Pancreas (tissue), 10 donors: ENCODE measurements at places on chromosomes 16 and 17.

- DNase-seq, result no peak
Observed at GRCh38 chr17:50458701-50459676, 9.7 kb downstream of the CHAD start.

DNA sequence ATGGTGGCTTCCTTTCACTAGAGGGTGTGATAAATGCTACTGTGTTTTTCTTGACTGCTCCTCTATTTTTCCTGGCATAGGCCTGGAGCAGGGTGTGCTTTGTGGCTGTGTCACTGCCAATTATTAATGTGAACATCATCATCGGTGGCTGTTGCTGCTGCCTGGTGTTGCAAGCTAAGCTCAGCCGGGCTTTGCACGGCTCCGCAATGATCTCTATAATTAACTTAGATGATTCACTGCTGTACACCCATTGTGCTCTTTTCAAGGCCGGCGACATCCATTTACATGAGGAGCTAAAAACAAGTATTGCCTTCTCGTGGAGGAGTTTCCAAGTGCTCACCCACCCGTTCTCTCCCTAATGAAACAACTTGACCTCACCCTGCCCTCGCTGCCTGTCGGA lies 160.1 kb upstream of the IRX3 start:
- DNase-seq, result no peak

- no peak for DNase-seq
Observed at GRCh38 chr17:21374441-21375161, 1.6 kb upstream of the KCNJ12 start.

DNA sequence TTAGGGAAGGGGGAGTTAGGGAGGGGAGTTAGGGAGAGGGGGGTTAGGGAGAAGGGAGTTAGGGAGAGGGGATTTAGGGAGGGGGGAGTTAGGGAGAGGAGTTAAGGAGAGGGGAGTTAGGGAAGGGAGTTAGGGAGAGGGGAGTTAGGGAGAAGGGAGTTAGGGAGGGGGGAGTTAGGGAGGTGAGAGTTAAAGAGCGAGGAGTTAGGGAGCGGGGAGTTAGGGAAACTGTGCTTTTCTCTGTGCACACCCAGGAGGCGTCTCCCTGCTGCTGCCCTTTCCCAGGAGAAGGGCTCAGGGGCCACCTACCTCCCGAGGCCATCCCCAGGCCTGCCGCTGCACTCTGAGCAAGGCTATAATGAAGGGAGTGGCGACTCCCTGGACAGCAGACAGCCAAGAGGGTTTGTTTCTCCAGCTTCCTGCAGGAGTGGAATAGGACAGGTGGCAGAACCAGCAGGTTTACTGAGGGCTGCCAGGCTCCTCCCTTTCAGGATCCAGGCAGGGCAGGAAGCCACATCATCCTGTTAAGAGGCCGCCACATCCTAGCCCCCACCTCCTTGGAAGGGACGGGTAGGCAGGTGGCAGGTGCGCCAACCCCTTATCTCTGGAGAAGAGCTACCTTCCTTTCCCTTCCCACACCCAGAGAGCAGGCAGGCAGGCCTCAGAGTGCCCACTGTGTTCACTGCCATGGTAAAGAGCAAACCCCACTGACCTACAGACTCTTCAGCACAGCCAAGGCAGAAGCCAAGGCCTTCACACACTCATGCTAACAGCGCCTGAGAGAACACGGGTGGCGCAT lies 4.3 kb downstream of the CANT1 start:
- DNase-seq, result peak; percentile 61

- DNase-seq, result no peak
Observed at GRCh38 chr16:57497121-57497520, 10.8 kb upstream of the DOK4 start.

DNA sequence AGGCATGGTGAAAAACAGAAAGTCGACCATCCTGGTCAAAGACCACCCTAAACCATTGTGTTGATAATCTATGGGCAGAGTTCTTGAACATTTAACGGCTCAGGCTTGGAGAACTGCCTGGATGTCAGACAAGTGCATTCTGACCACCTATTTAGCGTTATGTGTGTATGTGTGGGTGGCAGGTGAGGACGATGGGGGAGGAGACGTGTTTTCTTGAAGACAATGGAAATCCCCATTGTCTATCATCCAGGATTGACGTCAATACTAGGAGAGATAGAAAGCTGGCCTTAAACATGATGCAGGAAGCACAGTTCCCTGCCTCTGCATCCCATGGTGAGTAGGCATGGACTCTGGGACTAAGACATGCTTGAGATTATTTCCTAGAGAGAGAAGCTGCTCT lies 157.4 kb upstream of the MAF start:
- DNase-seq, result no peak

- DNase-seq, result no peak
Observed at GRCh38 chr17:41610965-41611640, 1.5 kb downstream of the KRT16 start.

- DNase-seq, result no peak
Observed at GRCh38 chr17:65062171-65062915, 5.8 kb upstream of the GNA13 start.

DNA sequence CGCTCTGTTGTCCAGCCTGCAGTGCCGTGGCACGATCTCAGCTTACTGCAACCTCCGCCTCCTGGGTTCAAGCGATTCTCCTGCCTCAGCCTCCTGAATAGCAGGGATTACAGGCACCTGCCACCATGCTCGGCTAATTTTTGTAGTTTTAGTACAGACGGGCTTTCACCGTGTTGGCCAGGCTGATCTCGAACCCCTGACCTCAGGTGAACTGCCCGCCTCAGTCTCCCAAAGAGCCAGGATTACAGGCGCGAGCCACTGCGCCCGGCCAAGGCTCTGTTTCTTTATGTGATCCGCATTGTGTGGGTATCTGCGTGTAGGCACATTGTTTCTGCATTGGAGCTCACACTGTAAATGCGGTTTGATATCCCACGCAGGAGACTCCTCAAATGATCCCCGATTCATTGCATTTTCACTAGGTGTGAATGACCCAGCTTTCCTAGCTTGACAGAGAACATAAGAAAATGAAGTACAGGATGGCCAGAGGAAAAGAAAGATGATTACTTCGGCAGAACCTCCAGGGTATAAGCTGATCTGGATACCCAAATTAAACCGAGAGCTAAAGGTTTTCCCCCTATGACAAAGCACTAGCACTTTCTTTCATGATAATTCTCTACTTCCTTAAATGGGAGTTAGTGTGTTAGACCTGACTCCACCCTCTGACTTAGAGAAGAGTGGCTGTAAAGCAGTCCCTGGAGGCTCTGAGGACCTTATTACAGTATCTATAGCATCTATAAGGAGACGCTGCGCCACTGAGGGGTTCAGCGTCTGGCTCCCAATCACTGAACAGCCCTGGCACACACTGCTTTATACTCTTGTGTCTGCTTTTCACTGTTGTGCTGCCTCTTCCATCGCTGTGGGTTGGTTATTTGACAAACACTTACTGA lies 17.3 kb downstream of the COTL1 start:
- no peak for DNase-seq

- no peak for DNase-seq
Observed at GRCh38 chr17:20952183-20952582, 90.6 kb downstream of the USP22 start.

- no peak for DNase-seq
Observed at GRCh38 chr16:12539185-12539929, 264.3 kb downstream of the CPPED1 start.

DNA sequence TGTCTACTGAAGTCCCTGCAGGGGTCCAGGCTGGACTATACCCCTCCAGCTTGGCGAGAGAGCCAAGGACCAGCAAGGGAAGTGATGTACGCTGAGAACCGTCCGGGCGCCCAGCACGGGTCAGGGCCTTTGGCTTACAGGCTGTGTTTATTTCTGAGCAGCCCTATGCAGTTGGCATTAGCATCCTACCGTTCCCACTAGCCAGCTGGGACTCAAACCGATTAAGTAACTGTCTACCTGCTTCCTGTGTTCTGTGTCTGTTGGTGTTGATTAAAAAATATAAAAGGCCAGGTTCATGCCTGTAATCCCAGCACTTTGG lies 73.8 kb downstream of the CMIP start:
- no peak for DNase-seq

DNA sequence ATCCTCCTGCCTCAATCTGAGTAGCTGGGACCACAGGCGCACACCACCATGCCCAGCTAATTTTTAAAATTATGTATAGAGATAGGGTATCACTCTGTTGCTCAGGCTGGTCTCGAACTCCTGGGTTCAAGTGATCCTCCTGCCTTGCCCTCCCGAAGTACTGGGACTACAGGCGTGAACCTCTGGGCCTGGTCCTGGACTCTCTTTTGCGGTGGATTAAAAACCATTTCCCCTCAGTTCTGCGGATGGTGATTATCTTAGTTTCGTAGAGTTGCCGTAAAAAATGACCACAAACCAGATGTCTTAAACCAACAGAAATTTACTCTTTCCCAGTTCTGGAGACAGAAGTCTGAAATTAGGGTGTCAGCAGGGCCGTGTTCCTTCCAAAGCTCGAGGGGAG lies 28.8 kb downstream of the MGAT5B start:
- DNase-seq, result no peak

DNA sequence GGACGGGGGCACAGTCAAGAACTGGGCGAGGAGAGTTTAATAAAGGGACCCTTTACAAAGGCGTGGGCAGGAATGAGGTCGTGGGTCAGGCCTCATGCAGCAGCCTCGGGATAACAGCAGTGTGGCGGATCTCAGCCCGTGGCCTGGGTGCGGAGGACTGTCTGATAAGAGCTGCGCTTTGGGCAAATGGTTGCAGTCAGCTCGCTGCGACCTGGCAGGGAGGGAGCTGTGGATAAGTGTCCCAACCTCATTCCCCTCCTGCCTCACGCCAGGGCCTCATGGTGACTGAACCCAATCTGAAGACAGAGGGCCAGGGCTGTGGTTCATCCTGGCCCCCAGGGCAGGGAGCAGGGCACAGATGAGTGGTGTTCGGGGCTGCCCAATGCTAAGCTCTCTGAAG lies 13.6 kb downstream of the SMTNL2 start:
- no peak for DNase-seq

DNA sequence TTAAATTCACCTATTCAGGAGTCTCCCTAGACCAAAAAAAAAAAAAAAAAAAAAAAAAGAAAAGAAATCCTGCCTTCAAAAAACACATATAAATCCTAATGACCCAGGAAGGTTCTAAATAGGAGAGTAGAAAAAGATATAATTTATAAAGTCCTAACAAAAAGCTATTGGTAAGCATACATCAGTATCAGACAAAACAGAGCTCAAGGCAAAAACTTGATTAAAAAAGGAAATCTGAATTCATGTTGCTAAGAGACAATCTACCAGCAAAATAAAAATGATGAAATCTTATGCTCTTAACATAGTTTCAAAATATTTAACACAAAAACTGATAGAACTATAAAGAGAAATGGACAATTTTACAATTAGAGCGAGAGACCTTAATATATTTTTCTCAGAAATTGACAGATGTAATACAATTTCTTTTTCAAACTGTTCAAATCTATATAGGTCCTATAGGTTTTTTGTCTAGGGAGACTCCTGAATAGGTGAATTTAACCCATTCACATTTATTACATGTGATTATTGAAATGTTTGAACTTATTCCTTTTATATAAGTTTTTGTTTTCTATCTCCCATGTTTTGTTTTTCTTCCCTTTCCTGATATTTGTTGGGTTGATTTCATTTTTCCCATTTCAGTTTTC lies 57.0 kb downstream of the NT5M start:
- no peak for DNase-seq

GRCh38 chr16:46591257-46591656 lies 29.9 kb downstream of the SHCBP1 start:
- DNase-seq, result no peak

DNA sequence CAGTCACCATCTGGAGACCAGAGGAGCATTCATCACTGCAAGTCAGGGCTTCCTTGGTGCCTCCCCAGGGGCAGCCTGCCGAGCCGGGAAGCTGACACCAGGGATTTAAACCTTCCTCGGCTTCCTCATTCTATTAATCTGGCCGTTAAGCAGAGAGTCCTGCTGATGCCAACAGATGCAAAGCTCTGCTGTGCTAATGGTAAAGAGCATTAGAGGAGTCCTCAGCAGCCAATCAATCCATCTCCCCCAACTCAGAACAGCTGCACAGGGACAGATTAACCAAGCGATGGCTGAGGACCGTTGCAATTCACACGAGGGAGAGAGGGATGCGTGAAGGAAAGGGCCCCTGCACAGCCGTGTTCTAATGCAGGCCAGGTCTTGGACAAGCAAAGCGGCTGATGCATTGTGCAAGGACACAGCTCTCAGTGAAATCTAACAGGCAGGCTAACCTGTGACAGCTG lies 116.6 kb downstream of the XYLT1 start:
- no peak for DNase-seq
